ENCODE measurements at places on chromosomes 3 and 15. TPM values are rescaled to one million over a fixed set of nuclear protein-coding genes. Genes with fewer than 3 reads are reported as not detected.

Gene TMEM40
- not detected for total RNA-seq

Gene COPS2
- 44.0 TPM for total RNA-seq

Gene SPINK8
- not detected for total RNA-seq

Gene CD200R1
- total RNA-seq = not detected

Gene RAD51
- 12.3 TPM for total RNA-seq

Gene POTEB3
- not detected for total RNA-seq

Gene SAXO2
- 2.7 TPM for total RNA-seq

Gene CADM2
- not detected for total RNA-seq

Gene MESP2
- total RNA-seq = not detected

Gene COL6A5
- total RNA-seq = not detected

Gene ZDHHC23
- 3.3 TPM for total RNA-seq

Gene BMF
- 4.5 TPM for total RNA-seq

Gene CLDN11
- 446 TPM for total RNA-seq

Gene TLNRD1
- total RNA-seq = 56.4 TPM

Gene DGKG
- 2.9 TPM for total RNA-seq

Gene SLITRK3
- total RNA-seq = not detected

Gene ADGRG7
- total RNA-seq = not detected

Gene MEGF11
- total RNA-seq = not detected

Gene PPP2R3A
- total RNA-seq = 5.5 TPM

All from mammary microvascular endothelial cell (primary cell).